IMR-90 (cell line): ENCODE measurements at places on chromosomes 12 and 14. TPM values are rescaled to one million over a fixed set of nuclear protein-coding genes. Genes with fewer than 3 reads are reported as not detected.
A peak's percentile ranks its signal among the peaks of the same experiment; 100 is the strongest.

GRCh38 chr12:56178347-56178746 is 10.9 kb downstream of the SMARCC2 start:
- no peak for DNase-seq

Gene DPY19L2
- total RNA-seq: 0.90 and 1.4 TPM in 2 replicates

GRCh38 chr12:49974231-49974675 is 1.5 kb downstream of the AQP6 start:
- DNase-seq: peak; percentile 64

- no peak for DNase-seq
Measured at GRCh38 chr14:51654533-51654845, 2.8 kb downstream of the FRMD6 start.

DNA sequence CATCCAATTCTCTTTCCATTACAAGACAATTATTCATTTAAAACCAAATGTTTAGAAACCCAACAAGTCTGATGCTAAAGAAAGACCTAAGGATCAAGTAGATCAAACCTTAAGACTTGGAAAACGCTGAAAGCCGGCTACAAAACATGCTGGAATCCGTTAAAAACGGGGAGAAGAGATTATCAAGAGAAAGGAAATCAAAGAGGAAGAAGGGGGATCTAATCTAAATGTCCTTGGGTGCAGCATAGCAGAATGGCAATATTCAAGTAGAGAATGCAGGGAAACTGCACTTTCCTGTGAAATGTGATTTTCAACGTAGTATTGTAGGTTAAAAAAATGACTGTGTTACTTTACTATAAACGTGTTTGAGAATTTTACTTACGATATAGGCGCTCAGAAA is 1.3 kb downstream of the PPP1R13B start:
- no peak for DNase-seq

Gene SPTLC2
- 68.3 and 100.0 TPM in 2 replicates for total RNA-seq
